Anterior cingulate cortex (tissue), 58 donors: ENCODE measurements at places on chromosomes 11 and 22.
A peak's percentile ranks its signal among the peaks of the same experiment; 100 is the strongest.

- peak; percentile 19 for DNase-seq
Measured at GRCh38 chr22:25025491-25026400, 73.2 kb downstream of the KIAA1671 start.

- DNase-seq, result no peak
Measured at GRCh38 chr11:127448101-127448500, 447.5 kb upstream of the KIRREL3 start.

DNA sequence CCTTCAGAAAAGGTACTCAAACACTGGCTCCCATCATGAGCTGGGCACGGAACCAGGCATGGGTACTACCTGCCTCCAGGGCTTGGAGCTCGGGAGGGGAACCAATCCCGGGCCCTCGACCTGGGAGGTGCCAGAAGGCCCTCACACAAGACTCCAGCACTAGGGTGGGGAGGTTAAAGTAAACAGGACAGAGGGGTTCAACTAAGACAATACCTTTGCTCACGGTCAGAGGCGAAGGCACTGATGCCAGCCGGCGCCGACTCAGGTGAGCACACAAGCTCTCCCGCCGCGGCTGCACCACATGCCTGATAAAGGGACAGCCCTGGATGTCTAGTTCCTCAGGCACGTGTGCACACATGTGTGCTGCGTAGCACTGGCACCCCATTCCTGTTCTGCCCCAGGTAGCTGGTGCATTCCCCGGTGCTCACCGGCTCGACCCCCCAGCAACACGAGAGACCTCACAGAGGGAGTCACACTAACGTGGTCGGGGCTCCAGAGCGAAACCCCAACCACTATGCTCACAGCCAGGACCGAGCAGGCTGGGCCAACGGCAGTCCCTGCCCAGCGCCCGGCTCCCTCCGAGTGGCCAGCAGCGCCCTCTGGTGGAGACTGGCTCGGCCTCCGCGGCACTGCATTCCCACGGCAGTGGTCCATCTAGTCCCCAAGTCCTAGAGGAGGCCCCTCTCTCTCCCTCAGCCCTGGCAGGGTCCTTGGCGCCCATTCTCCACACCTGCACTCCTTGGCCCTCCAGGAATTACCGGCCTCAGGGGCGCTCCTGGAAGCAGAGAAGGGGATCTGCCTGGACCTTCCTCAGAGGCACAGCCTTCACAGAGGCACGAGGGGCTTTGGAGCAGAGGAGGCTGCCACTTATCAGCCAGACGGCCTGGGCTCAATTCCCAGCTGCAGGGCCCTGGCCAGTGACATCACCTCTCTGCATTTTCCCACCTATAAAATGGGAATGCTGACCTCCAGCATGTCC is 28.8 kb upstream of the MOB2 start:
- DNase-seq, result peak; percentile 72

- no peak for DNase-seq
Measured at GRCh38 chr11:13772223-13773046, 104.0 kb downstream of the FAR1 start.

GRCh38 chr11:127733552-127733951 is 733.0 kb upstream of the KIRREL3 start:
- no peak for DNase-seq
